ENCODE measurements at places on chromosomes 6 and 20. TPM values are rescaled to one million over a fixed set of nuclear protein-coding genes. Genes with fewer than 3 reads are reported as not detected.

ZC2HC1B gene
- total RNA-seq: not detected

CDH26 gene
- 1.1 TPM for total RNA-seq

BPIFB1 gene
- total RNA-seq: not detected

SOX18 gene
- total RNA-seq: 75.7 TPM

PAQR8 gene
- total RNA-seq: 15.6 TPM

ANGPT4 gene
- not detected for total RNA-seq

FAM83C gene
- total RNA-seq: not detected

OPN5 gene
- total RNA-seq: not detected

PI3 gene
- not detected for total RNA-seq

RAMACL gene
- 3.4 TPM for total RNA-seq

PSORS1C2 gene
- not detected for total RNA-seq

ISM1 gene
- total RNA-seq: under 0.01 TPM

AURKA gene
- total RNA-seq: 9.7 TPM

PPP1R14C gene
- total RNA-seq: not detected

RAET1L gene
- not detected for total RNA-seq

SSTR4 gene
- not detected for total RNA-seq

PDYN gene
- total RNA-seq: not detected

MAK gene
- not detected for total RNA-seq

SLC26A8 gene
- total RNA-seq: not detected

CALHM4 gene
- total RNA-seq: 0.13 TPM

OR2H2 gene
- total RNA-seq: not detected

TSHZ2 gene
- 0.77 TPM for total RNA-seq

CLPSL2 gene
- not detected for total RNA-seq

SCRT2 gene
- total RNA-seq: not detected

PPIL6 gene
- 0.76 TPM for total RNA-seq

OOEP gene
- total RNA-seq: 0.13 TPM

PREX1 gene
- 30.7 TPM for total RNA-seq

UBE2V1 gene
- 23.6 TPM for total RNA-seq

PROCR gene
- total RNA-seq: 83.1 TPM

VTA1 gene
- 27.2 TPM for total RNA-seq

EYA2 gene
- total RNA-seq: not detected
